Right cardiac atrium (tissue), 5 donors: ENCODE measurements at places on chromosomes 11 and 22.

- no peak for DNase-seq
These were observed 51.6 kb downstream of the CEP164 start for GRCh38 chr11:117378976-117379865.

- DNase-seq: peak; percentile 92
These were observed 19.3 kb upstream of the FXYD2 start for GRCh38 chr11:117843666-117844484.

DNA sequence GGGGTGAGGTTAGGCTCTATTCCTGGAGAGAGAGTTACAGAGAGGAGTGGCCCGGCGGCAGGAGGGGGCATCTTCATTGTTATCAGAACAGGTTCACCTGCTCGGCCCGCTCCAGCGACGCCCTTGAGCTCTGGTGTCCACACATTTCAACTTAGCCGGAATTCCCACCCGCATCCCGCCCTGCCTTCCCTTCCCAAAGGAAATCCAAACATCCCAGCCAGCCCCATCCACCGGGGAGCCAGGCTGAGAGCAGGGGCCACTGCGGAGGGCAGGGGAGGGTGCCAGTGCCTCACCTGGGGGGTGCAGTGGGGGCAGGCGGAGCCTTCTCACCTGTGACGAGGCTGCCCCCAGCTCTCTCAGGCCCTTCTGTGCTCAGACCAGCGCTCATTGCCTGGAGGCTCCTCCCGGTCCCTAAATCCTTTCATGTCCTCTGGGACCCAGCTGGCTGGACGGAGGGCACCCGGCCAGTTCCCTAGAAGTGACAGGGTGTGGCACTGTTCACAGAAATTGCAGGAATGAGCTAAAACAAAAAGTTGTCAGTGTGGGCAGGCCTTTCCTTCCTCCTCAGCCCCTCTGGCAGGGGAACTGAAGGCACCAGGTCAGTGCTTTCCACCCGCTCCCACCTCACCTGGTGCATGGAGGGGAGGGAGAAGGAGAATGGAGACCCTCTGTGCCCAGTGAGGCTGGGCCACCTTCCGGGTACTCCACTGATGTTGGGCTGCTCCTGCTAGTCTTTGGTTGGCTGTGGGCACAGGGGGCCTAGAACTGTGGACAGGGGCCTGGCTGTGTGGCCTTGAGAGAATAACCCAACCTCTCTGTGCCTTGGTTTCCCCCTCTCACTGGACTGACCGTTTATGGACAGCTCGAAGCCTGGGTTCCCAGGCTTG lies 2.2 kb upstream of the MRGPRG start:
- no peak for DNase-seq

- peak; percentile 22 for DNase-seq
These were observed 62.7 kb downstream of the PAK1 start for GRCh38 chr11:77411137-77411707.

DNA sequence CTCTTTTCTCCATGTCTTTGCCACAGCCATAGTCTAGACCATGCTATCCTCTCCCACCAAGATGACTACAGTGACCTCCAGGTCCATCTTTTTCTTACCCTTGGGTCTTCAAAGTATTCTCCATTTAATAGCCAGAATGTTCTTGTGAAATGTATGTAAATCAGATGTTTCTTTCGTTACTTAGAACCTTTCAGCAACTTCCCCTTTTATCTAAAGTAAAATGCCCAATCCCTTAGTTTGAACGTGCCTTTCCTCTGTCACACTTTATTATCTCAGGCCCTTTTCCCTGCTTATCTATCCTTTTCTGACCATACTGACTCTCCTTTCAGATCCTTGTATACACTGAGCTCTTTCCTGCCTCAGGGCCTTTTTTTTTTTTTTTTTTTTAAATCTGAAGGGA lies 17.9 kb downstream of the RBM4B start:
- DNase-seq: no peak

- no peak for DNase-seq
These were observed 62.9 kb upstream of the CSNK2A3 start for GRCh38 chr11:11415901-11416300.

DNA sequence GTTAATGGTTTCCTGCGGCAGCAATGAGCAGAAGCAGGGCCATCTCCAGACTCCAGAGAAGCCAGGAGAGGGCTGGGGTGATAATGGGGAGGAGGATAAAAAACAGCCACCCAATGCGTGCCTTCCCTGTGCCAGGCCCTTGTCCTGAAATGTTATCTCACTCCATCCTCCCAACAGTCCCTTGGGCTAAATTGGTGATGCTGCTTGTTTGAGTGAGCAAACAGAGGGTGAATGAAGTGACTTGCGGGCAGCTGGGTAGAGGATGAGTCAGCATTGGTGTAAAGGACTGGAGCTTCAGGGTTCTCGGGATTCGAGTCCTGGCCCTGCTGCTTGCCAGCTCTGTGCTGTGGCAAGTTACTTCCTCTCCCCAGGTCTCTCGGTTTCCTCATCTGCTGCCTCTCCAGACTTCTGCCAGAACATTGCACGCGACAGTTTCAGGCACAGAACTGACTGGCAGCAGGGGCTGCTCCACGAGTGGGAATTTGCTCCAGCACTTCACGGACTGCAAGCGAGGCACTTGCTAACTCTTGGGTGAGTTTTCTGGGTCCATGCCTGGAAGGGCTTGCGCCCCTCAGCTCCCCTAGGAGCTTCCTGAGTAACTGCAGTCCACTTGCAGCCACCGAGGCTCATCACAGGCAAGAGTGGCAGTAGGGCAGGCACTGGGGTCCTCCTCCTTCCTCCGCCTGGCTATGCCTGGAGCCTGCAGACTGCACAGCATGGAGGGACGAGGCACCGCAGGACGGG lies at the start of gene P2RY6:
Gene P2RY6 (plus strand): TSS at position 403 of the 744 bp plus-strand sequence. CDS start 24,181 bp downstream, outside the sequence.
- peak; percentile 71 for DNase-seq

DNA sequence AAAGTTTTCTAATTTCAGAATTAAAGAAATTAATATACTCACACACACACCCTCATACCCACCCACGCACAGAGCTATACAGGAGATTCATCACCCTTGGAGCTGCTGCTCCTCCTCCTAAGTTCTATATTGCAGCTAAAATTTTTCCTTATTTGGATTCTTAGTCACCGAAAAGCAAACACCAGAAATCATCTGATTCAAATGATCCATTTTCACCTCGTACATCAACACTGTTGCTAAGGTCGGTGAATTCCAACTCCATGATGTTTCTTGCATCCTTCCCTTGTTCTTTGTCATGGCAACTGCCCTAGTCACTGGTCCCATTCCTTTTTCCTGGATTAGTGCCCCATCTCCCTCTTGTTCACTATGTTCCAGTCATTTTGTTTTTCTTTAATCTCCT lies 286.2 kb downstream of the GRM5 start:
- no peak for DNase-seq

- DNase-seq: peak; percentile 74
These were observed 45.4 kb downstream of the IGF2 start for GRCh38 chr11:2093575-2094353.
